ENCODE measurements at places on chromosomes 16 and 17.

GRCh38 chr17:44186307-44187130 is at the start of gene TMUB2:
Gene TMUB2, plus strand, starts transcription at chr17:44186972. Its CDS starts 737 bp downstream, at chr17:44187709.
- DNase-seq, result peak; percentile 100

- DNase-seq, result no peak
Measured at GRCh38 chr17:5667871-5668270, 83.6 kb upstream of the NLRP1 start.

DNA sequence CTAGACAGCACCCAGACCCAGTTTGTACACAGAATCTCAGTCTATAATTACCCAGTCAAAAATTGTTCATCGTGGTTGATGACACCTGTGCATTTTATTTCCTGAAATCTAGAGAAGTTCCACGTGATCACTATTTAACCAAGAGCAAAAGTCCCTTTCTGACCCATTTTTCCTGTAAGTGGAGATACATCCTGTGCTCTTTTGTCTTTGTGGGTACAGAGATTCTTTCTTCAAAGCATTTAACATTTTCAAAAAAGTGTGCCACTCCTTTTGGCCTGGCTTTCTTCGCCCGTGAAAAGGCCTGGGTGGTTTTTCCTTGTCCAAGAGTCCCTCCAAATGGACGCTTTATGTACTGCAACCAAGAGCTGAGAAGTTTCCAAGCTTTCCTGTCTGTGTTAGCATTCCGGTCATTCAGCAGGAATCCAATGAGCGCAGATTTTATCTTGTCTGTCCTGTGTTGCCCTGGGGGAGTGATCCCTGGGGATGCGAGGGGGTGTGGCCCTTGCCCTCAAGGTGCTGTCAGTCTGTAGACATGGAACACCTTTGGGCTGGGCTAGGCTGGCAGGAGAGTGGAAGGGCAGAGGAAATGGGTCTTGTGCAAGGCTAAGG is 161.1 kb upstream of the CACNG5 start:
- DNase-seq, result no peak

DNA sequence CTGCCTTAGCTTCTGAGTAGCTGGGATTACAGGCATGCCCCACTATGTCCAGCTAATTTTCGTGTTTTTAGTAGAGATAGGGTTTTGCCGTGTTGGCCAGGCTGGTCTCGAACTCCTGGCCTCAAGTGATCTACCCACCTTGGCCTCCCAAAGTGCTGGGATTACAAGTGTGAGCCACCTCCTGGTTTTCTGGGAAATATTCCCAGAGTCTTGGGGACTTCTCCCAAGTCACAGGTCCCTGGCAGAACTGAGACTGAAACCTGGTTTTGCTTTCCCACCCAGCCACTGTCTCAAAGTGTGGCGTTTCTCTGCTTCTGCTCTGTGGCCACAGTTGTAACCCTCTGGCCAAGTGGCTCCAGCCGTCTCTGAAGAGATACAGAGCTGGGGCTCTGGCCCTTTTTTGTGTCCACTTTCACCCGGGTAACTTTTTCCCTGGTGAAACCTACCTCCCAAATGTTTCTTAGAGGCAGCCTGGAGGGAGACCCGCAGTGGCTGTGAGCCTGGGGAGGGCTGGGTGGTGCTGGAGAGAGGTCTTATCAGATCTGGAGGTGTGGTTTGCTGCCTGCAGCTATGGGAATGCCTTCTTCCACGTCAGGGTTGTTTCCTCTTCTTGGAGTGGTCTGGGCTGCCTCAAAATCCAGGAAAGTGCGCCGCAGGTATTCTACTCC is 5.1 kb downstream of the KSR1 start:
- DNase-seq, result no peak

GRCh38 chr17:73043686-73044581 is 48.6 kb downstream of the SLC39A11 start:
- DNase-seq, result no peak

DNA sequence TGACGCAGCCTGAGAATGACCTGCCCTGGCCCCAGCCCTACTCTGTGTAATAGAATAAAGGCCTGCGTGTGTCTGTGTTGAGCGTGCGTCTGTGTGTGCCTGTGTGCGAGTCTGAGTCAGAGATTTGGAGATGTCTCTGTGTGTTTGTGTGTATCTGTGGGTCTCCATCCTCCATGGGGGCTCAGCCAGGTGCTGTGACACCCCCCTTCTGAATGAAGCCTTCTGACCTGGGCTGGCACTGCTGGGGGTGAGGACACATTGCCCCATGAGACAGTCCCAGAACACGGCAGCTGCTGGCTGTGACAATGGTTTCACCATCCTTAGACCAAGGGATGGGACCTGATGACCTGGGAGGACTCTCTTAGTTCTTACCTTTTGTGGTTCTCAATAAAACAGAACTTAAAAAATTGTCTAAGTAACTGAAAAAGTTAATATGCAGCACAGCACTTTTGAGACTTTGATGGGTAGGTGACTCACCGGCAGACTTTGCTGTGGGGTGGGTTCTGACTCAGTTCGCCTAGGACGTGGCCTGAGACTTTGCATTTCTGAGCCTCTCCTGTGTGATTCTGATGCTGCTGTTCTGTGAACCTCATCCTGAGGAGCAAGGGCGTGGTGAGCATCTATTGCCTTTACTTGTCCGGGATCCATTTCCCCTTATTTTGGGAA is 5.7 kb downstream of the LAT start:
- DNase-seq, result no peak

DNA sequence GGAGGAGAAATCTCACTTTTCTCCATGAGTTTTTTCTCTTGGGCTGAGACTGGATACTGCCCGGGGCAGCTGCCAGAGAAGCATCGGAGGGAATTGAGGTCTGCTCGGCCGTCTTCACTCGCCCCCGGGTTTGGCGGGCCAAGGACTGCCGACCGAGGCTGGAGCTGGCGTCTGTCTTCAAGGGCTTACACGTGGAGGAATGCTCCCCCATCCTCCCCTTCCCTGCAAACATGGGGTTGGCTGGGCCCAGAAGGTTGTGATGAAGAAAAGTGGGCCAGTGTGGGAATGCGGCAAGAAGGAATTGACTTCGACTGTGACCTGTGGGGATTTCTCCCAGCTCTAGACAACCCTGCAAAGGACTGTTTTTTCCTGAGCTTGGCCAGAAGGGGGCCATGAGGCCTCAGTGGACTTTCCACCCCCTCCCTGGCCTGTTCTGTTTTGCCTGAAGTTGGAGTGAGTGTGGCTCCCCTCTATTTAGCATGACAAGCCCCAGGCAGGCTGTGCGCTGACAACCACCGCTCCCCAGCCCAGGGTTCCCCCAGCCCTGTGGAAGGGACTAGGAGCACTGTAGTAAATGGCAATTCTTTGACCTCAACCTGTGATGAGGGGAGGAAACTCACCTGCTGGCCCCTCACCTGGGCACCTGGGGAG is 19.1 kb downstream of the NGFR start:
- no peak for DNase-seq

GRCh38 chr17:40121181-40122135 is at the start of gene MSL1:
Gene MSL1, plus strand, starts transcription at chr17:40121971. Its CDS starts 642 bp downstream, at chr17:40122613.
- peak; percentile 86 for DNase-seq

- DNase-seq, result no peak
Measured at GRCh38 chr17:68924793-68925720, 30.1 kb downstream of the ABCA8 start.

GRCh38 chr16:2148714-2149629 is 547 bp downstream of the RAB26 start:
- no peak for DNase-seq

DNA sequence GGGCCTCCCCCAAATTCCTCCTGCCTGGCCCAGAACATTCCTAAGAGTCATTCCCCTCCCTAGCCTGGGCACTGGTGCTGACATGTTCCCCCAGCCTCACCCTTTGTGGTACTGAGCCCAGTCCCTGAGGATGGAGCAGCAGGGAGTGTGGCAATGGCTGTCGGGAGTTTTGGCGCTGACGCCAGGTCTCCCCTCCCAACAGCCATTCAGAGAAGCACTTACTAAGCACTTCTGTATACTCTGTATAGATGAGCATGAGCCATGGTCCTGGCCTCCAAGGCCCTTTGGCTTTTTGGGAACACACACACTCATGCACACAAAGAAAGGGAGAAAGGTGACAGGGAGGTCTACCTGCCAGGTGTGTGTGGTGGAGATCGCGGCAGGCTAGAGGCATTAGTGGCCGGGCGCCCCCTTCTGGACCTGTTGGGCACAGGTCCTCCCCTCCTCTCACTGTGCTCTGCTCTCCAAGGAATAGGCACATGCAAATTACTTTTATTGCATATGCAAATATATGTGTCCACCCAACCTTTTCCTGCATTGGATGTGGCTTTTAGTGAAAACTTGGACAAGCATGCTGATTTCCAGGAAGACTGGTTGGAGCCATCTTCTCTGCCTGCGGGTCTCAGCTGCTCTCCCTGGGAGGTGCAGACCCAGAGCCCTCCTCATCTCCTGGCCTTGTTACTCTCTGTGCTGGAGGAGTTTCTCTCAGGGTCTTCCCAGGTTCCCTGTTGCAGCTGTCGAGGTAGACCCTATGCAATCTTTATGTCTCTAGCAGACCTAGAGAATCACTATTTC is 17.4 kb upstream of the C17orf107 start:
- peak; percentile 54 for DNase-seq
